ENCODE measurements at places on chromosomes 16 and 17. TPM values are rescaled to one million over a fixed set of nuclear protein-coding genes. Genes with fewer than 3 reads are reported as not detected.

The NATD1 gene
- total RNA-seq, result 7.3 TPM

The HSF4 gene
- total RNA-seq, result 5.8 TPM

The KRT222 gene
- total RNA-seq, result not detected

The SARM1 gene
- 5.2 TPM for total RNA-seq

The ADAP2 gene
- total RNA-seq, result 0.54 TPM

The KRT12 gene
- not detected for total RNA-seq

The GP2 gene
- total RNA-seq, result not detected

The CCDC92B gene
- not detected for total RNA-seq

Data from cardiac atrium fibroblast (primary cell).